Activated naive CD4-positive, alpha-beta T cell (primary cell): ENCODE measurements at places on chromosomes 5 and 9.

DNA sequence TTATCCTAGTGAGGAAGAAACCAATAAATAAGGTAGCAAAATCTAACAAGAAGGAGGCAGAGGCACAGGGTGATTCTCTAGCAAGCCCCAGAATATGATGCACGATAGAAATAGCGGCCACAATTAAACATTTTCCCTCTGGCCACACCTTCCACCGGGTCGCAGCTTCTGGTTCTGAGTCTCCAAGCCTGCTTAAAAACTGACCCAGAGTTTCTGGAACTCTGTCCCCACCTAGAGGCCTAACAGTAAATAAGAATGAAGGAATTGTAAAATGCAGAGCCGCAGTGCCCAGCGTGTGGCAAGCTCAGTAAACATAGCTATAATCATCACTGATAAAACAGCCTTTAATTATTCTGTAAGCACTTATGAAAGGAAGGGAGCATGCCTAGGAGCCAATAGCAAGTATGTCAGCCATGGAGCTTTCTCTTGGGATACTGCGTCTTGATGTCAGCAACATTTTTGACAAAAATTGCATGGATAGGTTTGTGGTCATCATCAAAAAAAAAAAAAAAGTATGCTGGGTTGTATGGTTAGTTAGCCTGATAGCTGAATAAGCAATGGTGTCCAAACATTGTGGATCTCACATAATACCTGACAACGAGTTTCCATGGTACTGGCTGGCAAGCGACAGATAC lies 465.5 kb downstream of the DNAH5 start:
- DNase-seq = no peak

- DNase-seq = no peak
Measured at GRCh38 chr5:43233946-43234345, 41.9 kb downstream of the NIM1K start.

GRCh38 chr5:155103146-155103545 lies 89.6 kb downstream of the KIF4B start:
- DNase-seq = no peak

- no peak for DNase-seq
Measured at GRCh38 chr5:54590824-54591223, 73.3 kb downstream of the SNX18 start.

- DNase-seq = no peak
Measured at GRCh38 chr9:68714416-68715180, 9.6 kb downstream of the PIP5K1B start.

- DNase-seq = no peak
Measured at GRCh38 chr5:1204693-1205242, 3.4 kb downstream of the SLC6A19 start.

DNA sequence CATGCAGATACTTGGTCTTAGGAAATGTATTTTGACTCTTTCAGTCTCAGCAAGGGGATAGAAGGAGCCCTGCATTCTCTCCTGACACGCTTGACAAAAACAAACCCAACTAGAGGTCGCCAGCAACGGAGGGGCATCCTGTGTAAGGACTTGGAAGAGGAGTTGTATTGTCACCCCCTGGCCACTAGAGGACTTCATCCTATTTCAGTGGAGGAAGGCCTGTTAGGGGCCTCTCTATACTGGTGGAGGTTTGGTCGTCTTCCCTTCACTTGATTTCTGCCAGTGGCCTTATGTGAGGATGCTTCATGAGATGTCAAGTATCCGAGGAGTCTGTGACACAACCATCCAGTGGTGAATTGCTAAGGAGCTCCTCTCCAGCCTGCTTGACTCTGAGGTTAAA lies 122.8 kb upstream of the STC2 start:
- DNase-seq = no peak

DNA sequence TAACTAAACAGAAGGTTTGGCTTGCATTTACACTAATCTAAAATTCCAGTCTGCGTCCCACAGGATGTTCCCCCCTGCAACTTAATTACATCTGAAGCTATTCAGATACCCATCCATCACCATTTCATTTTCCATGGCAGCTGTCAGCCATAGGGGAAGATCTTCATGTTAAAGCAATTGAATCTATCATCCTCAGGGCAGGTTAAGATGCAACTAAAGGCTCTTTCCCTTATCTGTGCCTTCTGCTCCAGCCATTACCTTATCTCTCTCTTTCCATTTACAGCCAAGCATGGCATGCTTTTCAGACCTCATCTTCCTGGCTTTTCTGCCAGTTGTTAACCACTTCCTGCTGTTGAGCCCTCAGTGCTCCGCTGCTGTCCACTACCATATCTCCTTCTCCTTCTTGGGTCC lies 15.8 kb upstream of the HACD4 start:
- DNase-seq = no peak

GRCh38 chr9:133140174-133140505 lies 19.1 kb upstream of the RALGDS start:
- DNase-seq = no peak

- DNase-seq = no peak
Measured at GRCh38 chr9:69571032-69571431, 101.1 kb downstream of the APBA1 start.

GRCh38 chr9:19050637-19051591 lies 1.7 kb downstream of the RRAGA start:
- no peak for DNase-seq

DNA sequence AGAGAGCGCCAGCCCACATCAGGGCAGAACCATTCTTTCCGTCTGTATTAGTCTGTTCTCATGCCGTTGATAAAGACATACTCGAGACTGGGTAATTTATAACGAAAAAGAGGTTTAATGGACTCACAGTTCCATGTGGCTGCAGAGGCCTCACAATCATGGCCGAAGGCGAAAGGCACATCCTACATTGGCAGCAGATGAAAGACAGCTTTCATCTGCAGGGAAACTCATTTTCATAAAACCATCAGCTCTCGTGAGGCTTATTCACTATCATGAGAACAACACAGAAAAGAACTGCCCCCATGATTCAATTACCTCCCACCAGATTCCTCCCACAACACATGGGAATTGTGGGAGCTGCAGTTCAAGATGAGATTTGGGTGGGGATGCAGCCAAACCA lies 4.7 kb upstream of the FSD1L start:
- DNase-seq = no peak

DNA sequence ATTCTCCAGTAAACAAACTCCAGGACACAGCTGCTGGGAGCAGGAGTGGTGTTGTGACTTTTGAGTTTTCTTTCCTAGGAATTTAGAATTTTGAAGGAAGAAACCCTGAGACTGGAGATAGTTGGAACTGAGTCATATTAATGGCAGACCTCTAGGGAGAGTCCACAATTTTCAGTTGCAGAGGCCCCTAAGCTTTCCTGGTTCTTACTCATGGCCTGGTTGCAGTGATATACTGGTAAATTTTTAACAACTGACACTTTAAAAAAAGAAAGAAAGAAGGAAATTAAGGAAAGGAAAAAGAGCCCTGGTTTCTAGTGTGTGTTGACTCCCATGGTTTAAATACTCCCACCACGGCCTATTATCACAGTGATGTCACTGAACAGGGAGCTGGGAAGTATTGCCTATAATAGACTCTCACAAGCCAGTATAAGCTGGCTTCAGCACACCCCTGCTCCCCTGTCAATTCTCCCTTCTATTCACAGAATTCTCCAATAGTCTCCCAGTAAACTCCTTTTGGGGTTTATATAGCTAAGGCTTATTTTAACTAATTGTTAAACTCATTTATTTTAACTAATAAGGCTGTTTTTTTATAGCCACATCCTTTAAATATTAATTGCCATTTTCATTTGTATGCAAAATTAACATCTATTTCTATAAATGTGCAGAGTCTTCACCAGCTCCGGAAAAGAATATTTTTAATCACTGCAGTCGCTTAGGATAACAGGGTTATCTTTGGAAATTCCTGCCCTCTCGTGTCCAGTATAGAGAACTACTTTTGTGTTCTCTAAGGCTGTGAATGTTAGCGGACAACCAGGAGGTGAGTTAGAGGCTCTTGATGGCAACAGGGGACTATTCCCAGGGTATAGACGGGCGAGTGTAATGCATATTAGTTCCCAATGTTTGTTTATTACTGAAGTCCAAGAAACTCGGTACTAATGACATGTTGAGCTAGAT lies 59.7 kb downstream of the GGTA1 start:
- no peak for DNase-seq

GRCh38 chr5:76380346-76381066 lies 22.6 kb upstream of the IQGAP2 start:
- DNase-seq = no peak

DNA sequence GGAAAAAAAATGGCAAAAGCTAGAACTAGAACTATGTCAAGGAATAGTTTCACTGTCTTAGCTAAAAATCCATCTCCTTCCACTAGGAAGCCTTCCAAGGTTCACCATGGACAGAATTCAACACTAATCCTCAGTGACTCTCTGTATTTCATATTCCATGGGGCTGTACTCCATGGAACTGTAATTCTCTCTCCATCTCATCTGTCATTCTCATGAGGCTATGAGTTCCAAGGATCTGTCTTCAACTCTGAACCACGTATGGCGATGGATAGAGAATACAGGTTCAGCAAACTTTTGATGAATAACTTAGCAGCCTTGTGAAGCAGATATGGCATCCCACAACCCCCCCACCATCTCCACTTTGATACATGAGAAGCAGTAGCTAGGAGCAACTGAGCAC lies 184.0 kb downstream of the SPOCK1 start:
- no peak for DNase-seq

GRCh38 chr5:9455826-9456434 lies 89.9 kb downstream of the SEMA5A start:
- DNase-seq = no peak

- no peak for DNase-seq
Measured at GRCh38 chr5:107542428-107542827, 128.3 kb downstream of the EFNA5 start.

DNA sequence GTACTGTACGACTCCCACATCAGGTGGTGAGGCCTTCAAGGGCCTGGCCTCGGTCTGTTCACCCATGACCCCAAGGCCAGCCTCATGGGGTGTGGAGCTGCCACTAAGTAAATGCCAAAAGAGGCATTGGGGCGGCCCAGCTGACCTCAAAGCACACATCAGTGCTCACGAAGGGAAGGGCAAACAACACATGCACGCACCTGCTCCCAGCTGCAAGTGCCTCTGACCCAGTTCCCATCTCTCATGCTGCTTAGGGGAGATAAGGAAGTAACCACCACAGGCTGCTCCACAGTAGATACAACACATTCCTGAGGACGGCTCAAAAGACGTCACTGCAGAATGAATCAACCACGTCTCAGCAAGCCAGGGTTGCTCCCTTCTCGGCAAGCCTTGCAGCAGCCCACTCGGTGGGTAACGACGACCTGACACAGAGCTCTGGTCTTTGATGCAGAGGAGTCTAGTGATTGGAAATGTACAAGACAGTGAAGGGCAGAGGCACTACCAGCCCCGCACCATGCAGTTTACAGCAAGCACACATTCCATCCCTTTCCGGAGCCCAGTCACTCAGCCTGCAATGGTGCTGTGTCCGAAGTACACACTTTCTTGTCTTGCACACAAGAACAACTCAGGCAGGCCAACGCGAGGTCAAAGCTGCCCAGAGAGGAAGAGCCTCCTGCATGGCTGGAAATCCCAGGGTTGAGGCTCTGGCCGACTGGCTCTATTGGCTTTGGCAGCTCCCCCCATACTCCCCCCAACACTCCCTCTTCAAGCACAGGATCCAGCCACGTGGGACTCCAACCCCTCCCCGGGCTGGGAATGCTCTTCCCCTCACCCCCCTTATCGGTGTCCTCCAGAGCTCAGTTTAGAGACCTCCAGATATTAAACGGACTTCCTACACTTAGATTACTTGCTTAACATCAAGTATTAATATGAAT lies 31.8 kb downstream of the FABP6 start:
- no peak for DNase-seq

GRCh38 chr9:5195463-5195862 lies 10.0 kb upstream of the INSL6 start:
- no peak for DNase-seq

GRCh38 chr5:65822710-65823109 lies 100.7 kb downstream of the NLN start:
- DNase-seq = no peak

- DNase-seq = no peak
Measured at GRCh38 chr9:137487454-137488326, 28.6 kb upstream of the NSMF start.
